Fibroblast of lung (primary cell): ENCODE measurements at places on chromosomes 7 and 10.

GRCh38 chr7:66110856-66111255 lies 3.8 kb upstream of the CRCP start:
- DNase-seq = peak; percentile 98

GRCh38 chr7:106858618-106859532 lies 6.2 kb upstream of the PIK3CG start:
- no peak for DNase-seq

GRCh38 chr10:109928475-109928891 lies 5.2 kb upstream of the XPNPEP1 start:
- DNase-seq = peak; percentile 71

DNA sequence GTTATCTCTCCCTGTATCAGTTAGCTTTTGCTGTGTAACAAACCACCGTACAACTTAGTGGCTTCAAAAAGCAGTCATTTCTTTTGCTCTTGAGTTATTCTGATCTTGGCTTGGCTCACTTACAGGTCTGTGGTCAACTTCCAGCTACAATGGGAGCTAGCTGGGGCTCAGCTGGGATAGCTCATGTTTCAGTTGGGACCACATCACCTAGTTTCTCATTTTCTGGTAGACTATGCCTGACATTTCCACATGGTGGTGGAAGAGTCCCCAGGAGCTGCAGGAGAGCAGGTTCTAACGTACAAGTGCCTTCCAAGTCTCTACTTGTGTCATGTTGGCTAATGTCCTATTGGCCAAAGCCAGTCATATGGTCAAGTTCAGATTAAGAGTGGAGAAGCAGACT lies 25.8 kb upstream of the PIP4K2A start:
- peak; percentile 76 for DNase-seq

DNA sequence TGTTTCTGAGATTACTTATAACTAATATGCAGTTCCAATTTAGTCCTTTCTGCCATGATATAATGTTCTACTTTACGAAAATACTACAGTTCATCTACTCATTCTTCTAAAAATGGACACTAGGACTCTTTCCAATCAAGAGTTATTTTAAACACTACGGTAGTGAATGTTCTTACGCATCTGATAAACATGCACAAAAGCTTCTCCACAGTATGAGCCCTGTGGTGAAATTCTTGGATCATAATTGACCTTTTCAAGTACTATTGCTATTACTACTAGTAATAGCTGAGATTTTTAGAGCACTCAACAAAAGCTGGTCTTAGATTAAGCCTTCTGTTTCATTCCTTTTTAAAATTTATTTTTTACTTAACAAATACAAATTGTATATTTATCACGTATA lies 106.4 kb downstream of the CH25H start:
- peak; percentile 92 for DNase-seq

DNA sequence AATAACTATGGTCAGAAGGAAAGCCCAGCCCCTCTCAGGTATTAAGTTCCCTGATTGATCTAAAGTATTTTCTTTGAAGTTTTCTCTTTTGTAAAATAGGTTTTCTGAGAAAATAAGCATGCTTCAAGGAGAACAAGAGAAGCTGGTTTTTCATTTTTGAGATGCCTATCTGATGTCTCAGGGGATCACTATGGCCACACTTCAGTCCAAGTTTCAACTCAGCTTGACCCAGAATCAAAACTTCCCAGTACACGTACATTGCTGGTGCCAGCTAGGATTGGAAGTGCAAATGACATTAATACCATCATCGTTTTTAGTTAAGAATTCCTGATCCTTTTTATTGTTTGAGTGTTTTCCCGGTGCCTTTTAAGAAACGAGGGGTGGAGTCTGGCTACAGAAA lies 7.2 kb downstream of the ITIH5 start:
- no peak for DNase-seq

GRCh38 chr7:105196473-105196872 lies 182.5 kb downstream of the KMT2E start:
- DNase-seq = peak; percentile 24

- DNase-seq = no peak
Observed at GRCh38 chr10:66881814-66882213, 44.0 kb upstream of the LRRTM3 start.

DNA sequence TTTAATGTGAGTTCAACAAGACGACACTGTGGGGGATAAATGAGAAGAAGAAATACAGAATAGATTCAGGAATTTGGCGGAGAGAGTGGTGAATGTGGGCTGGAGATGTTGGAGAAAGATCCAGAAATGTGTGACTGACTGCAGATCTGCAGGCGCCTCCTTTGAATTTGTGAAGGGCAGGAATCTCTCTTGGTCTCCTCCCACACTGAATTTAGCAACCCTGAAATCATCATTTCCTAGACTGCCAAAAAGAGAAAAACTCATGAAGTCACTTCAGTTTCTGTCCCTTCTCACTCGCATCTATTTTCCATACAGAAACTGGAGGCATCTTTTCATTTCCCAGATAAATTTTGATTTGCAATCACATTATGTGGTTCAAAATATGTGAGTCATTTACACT lies 128.7 kb downstream of the GNAI1 start:
- DNase-seq = no peak

DNA sequence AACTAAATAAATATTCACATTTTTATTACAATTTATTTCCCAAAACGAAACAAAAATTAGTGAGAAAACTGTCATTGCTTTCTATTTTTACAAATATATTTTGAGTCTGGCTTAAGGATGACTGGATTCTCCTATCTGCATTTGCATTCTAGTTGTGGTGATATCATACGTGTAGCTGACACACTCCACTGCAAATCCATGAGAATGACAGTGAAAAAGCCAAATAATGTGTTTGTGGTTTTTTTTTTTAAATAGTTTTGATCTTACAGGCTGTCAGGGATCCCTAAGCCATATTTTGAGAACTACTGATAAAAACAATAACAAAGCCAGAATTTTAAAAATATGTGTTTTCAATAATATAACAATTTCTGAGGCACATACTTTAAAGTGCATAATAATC lies 5.8 kb upstream of the STAMBPL1 start:
- peak; percentile 6 for DNase-seq

GRCh38 chr7:107318523-107319160 lies 149.8 kb downstream of the HBP1 start:
- peak; percentile 2 for DNase-seq

DNA sequence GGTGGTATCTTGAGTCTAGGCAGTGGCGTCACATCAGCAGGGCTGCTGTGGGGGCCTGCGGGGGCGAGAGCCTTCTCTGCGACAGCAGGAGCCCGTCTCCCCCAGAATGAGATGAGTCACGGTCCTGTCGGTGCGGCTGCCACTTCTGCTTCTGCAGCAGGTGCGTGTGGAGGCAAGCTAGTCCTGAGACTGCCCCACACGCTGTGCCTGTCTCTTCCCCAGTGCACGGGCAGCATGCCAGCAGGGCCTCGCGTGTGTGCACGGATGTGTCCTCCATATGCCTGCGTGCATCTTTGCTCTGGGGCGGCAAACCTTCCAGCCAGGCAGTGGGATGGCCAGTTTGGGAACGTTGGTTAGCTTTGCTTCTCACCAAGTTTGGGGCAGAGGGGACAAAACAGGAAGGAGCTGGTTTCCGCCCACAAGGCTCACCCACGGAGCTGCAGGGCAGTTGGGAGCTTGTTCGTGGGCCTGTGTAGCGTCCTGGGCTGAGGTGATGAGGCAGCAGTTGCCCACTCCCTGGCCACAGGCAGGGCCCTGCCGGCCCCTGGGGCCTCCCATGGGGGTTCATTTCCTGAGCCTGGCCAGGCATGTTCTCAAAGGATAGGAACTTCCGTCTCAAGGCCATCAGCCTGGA lies 60.8 kb upstream of the PPIF start:
- peak; percentile 35 for DNase-seq

DNA sequence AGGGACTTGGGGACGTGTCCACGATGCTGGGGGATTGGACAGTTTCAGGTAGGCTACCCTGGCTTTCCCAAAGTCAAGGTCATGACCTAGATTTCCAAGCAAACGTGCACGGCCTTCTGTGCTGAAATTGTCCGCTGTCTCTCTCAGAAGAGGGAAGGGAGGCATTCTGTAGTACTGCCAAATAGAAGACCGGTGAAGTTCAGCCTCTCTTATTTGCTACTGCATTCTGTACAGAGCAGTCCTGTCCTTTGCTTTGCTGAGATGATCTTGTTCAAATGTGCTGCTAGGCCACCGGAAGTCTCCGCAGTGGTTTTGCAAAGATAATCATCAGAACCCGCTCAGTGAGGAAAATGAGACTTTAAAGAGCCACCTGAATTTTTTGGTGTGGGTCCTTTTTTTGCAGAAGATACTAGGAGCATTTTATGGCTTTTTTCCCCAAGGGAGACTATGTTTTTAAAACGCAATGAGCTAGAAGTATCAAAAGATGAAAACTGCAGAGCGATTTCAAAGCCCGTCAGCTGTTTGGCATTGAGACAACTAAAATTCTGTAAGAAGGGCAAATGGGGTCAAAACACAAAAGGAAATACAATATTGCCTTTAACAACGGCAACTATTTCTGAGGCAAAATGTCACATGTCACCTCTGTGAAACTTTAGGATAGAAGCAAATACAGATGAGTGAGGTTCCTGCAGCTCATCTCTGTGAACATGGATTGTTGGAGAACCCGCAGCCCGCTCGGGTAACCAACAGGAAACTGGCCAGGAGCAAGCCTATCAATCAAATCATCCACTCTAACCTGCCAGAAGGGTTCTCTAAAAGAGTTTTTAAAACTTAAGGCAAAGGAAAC lies 1.3 kb upstream of the NMT2 start:
- DNase-seq = no peak

DNA sequence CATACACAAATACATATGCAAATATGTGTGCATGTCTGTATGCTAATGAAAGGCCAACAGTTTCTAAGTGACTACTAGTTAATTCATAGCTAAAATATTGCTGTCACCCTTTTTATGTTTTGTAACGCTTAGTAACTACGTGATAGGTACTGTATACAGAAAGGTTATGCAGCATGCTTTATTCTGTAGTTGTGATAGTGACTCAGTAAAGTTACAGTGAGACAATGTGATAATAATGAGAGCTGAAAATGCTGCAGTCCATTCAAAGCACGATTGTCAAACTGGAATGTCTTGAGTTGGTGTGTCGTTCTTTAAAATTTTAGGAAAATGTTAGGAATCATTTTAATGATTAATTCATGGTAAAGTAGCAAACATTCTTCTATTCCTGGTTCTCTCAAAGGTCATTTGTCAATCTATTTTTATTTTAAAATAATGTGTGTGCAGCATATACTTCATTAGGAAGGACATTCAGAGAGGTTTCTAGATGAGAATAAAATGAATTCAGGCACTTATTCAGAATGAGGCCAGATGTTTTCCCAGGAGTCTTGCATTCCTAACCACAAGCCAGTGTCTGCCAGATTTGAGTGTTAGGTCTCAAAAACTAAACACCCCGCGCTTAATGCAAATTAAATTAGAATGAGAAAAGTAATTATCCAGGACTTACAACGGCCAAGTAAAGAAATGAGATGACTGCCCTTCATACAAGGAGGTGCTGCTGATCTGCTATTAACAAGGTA lies 408.8 kb upstream of the FZD8 start:
- DNase-seq = no peak

GRCh38 chr7:68573271-68574005 lies 1024.8 kb upstream of the AUTS2 start:
- DNase-seq = no peak

GRCh38 chr7:98266840-98267239 lies 14.6 kb upstream of the BRI3 start:
- no peak for DNase-seq

DNA sequence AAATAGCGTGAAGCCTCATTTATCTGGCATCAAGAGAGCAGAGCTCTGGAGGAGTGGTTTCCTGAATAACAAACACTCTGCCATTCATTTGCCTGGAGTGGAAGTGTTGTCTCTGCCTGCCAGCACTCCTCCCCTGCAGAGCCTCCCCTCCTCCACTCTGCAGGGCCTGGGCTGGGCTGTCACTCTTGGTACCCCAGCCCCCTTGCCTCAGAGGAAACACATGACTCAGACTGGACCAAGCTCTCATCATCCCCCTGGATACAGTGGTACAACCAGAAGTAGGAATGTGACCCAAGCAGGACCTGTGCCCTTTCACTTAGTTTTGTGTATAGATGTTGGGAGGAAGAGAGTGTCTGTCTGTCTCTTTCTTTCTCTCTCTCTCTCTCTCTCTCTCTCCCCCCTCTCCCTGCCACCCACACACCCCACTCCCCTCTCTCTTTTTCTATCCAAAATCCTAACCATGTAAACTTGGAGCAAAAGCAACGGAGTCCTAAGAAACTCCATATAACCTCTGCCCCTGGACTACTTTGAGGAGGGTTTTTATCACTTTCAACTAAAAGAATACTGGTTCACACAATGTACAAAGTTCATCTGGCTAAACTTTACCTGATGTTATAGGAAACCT lies 43.9 kb downstream of the DOCK4 start:
- DNase-seq = peak; percentile 84

DNA sequence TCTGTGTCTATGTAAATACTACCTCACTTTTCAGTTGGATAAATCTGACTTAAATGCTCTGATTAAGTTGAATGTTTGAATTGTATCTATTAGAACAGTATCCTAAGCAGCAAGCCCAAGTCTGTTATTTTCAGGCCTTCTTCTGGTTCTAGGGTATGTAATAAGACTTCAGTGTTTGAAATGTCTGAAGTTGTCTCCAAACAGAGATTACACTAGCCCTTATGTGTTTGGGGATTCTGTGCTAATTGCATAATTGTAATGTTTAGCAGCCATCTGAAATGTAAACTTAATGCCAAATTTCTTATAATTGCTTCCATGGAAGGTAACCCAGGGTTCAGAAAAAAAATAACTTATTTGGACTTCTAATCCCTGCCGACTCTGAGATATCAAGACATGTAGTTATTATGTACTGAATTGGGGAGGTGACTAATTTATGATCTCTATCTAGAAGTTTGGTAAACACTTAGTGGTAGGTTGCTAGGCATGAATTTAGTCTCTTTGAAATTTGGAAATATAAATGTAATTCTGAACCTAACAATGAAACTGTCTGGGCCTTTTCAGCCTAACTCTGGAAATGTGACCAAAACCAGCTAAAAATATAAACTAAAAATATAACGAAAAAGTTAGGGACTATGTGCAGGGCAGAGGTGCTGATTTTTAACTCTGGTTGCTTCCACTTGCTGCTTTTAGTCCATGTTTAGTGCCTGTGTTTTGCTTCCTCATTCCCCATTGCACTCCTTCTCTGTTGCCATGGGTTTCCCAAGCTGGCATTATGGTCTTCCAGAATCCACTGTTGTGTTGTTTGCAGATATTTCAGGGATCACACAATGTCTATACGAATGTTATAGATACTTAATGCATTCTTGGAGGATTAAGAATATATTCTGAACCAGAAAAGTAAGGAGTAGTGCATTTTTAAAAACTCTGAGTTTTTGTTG lies 54.8 kb downstream of the MCU start:
- no peak for DNase-seq

DNA sequence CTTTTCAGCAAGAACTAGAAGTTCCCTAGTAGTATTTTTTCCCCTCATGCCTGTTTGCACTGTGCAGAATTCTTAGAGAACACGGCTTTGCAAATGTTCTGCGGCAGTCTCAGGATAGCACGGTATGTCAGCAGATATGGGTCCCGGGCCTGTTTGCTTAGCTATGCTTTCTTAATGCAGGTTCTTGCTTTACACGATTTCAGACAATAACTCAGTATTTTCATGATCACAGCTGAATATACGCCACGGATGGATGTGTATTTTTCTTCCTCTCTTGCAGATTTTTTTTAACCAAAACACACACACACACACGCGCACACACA lies 137.3 kb downstream of the HECW1 start:
- DNase-seq = no peak

- no peak for DNase-seq
Observed at GRCh38 chr7:24781106-24781505, 23.8 kb upstream of the GSDME start.

- DNase-seq = no peak
Observed at GRCh38 chr10:3803295-3803926, 18.4 kb upstream of the KLF6 start.

- peak; percentile 89 for DNase-seq
Observed at GRCh38 chr7:2060701-2061100, 172.0 kb downstream of the MAD1L1 start.

GRCh38 chr10:67789769-67790168 lies 48.2 kb downstream of the DNAJC12 start:
- no peak for DNase-seq
